CD4-positive, alpha-beta T cell treated with Interleukin-10 for 1 hour (primary cell): ENCODE measurements at places on chromosomes 12 and 14.

DNA sequence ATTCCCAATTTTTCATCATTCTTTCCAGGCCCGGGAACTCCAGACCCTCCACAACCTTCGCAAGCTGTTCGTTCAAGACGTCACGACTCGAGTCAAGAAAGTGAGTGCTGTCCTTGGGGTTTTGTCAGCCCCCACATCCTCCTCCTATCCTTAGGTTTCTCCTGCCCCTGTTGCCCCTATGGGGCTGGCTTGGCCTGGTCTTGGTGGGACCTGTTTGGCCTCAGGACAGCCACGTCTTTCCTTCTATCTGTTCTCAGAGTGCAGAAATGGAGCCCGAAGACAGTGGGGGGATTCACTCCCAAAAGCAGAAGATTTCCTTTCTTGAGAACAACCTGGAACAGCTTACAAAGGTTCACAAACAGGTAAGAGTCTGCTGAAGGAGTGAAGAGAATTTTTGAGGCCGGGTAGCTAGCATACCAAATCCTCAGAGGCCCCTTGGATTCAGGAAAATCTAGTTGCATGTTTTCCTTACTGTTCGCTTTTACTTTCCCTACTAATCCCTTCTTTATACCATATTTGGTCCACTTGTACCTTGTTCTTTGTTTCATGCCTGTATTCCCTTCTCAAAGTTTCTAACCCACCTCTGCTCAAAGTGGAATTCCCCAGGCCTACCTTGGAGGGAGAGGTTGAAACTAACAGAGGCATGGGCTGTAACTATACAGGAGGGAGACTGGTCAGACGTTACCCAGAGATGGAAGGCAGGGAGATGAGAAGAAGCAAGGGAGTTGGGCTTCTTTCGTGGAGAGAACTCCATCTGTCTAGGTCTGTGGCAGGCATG lies 12.8 kb upstream of the PIP4K2C start:
- DNase-seq: no peak

DNA sequence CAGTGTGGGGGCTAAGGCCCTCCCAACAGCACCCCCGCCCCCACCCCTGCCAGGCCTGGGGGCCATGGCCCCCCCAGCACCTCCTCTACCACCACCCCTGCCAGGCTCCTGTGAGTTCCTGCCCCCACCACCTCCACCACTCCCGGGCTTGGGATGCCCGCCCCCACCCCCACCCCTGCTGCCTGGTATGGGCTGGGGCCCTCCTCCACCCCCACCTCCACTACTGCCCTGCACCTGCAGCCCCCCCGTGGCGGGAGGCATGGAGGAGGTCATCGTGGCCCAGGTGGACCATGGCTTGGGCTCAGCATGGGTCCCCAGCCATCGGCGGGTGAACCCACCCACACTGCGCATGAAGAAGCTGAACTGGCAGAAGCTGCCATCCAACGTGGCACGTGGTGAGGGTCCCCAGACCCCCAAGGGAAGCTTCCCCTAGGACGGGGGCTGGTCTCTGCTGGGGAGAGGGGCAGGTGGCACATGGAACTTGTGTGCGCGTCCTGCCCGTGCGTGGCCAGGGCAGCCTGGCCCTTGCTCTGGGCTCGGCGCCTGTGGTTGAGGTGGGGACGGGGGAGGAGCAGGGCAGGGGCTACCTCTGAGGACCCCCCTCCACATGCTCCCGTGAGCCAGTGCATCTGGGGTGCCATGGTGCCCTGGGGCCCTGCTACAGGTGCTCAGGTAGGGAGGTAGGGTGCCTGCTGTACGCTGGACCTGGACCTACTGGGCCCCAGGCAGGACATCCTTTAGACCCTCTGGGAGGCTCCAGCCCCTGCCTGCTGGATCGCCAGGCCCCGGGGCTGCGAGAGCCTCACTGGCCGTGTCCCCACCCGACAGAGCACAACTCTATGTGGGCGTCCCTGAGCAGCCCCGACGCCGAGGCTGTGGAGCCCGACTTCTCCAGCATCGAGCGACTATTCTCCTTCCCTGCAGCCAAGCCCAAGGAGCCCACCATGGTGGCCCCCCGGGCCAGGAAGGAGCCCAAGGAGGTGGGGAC lies 16.1 kb upstream of the ADSS1 start:
- no peak for DNase-seq

DNA sequence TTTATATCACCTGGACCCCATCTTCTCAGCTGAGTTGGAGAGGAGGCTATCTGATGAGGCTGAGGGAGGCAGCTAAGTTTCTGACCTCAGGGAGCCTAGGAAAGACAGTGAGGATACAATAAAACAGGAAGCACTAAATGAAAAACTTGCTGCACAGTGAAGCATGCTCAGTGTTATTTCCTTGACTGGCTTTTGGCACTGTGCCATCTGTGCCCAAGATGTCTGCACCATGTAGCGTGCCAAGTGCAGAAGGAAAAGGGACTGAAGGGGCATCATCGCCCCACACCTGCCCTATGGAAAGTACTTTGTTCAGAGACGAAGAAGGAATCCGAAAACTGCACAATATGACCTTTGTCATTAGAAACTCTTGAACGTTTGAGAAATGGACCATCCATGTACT lies 102.7 kb downstream of the ANO4 start:
- no peak for DNase-seq

DNA sequence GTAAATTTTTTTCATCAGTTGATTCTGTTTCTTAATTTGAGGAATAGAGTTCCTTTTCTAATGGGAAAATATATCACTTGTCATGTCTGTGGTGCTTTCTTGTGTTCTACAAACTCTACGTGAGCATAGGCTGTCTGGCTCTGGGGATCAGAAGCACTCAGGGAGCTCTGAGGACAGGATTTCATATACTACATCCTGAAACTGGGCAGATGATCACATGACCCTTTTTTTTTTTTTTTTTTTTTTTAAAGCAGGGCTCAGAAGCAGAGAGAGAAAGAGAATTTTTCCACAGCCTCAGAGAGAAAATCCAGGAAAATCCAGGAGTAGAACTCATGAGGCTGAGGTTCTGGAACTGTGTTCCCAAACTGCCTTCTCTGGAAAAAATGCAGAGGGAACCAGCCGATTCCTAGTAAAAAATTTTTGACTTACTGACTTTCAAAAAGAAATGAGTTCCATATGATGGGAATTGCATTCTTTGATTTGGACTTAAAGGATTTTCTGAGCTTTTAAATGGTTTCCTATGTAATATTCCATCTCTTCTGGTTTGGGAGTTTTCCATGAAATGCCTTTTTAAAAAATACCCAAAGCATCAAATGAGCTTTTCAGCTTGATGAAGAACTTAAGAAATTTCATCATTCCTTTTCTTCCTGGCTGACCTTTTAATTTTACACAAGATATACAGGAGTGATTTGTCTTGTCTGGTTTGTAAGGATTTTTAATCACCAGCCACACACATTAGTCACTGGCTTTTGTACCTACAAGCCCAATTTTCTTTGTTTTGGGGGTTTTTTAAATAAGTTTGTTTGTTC lies 183.1 kb upstream of the HIF1A start:
- no peak for DNase-seq

DNA sequence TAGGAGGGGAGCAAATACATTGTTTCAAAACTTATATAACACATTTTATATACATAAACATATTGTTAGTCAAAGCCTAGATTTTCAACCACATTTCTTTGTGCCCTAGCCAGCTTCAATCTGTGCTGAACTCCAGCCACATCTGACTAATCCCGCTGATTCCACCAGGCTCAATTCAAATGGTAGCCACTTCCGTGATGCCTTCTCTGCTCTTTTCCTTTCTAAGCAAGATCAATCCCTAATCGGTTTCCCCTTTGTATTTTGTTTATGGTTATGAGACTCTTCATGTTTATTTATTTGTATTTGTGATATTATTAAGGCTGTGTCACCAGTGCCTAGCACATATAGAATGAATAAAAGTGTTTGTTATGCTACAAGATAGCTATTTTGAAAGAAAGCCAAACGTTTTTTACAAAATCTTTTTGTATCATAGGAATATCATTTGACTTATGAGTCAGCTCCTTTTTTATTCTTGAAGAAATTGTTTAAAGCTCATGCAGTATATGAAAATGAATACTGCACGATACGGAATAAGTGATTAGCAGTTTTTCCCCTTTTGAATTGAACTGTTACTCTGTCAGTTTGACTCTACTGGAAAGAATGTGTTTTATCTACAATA lies 110.2 kb downstream of the PLEKHA5 start:
- no peak for DNase-seq

GRCh38 chr14:102510616-102511520 lies 1.3 kb upstream of the ANKRD9 start:
- no peak for DNase-seq

DNA sequence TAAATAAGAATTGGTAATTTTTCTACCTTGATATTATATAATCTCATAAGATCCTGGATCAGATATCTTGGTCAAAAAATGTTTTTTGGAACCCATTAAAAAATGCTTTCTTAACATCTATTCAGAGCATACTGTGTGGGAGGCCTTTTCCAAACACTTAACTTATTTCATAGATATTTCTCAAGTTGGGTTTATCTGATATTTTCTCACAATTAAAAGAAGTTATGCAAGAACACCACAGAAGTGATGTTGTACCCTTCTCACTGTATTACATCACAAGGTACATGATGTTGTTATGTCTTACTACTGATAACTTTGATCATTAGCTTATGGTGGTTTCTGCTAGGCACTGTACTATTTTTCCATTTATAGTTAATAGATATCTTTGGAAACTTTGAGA lies 23.4 kb upstream of the PRPF39 start:
- no peak for DNase-seq

DNA sequence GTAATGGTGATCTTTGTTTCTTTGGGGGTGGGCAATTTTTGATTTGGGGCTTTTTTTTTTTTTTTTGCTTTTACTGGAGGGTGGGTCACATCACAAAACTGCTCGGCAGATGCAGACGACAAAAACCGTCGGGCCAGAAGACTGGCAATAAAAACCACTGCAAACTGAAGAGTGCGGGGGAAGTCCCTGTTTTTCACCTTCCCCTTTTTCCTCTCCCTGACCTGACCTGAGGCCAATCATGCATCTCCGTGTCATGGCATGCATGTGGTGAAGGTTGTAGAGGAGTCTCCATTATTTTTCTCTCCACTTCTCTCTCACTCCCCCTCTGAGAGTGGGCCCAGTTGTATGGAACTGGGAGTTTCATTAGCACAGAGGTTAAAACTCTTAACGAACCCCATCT lies 57.5 kb downstream of the AP5M1 start:
- no peak for DNase-seq

GRCh38 chr12:5461966-5462365 lies 30.1 kb downstream of the NTF3 start:
- no peak for DNase-seq

DNA sequence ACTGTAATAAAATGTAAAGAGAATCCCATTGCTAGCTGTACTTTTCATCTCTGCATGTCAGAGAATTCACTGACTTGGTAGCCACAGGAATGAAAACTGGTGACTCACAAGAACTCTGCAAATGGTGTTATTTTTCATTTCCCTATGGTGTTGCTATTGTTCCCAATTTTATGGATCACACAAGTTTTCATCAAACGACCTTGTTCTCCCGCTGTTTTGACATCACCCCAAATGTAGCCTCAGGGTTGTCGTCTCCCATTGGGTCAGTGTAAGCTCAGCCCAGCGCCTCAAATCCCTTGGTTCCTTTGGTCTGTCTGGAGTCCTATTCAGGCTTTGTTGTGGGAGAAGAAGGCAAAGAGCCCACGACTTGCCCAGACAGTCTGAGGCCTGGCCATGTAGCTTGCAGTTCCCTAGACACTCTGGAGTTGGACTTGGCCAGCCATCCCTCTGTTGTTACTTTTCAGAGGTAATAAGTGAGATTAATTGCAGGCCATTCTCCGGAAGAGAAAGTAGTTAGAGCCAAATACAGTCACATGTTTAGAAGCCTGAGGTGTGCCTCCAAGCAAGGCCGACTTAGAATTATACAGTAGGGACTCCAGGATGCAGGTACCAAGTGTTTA lies 159.2 kb downstream of the TGFB3 start:
- no peak for DNase-seq

GRCh38 chr14:60206837-60207533 lies 41.8 kb upstream of the DHRS7 start:
- DNase-seq: no peak

GRCh38 chr12:66379616-66380015 lies 77.3 kb downstream of the HELB start:
- no peak for DNase-seq

GRCh38 chr12:27936196-27936595 lies 36.3 kb downstream of the PTHLH start:
- DNase-seq: no peak

GRCh38 chr12:122227341-122227740 lies 1.5 kb upstream of the DIABLO start:
- peak; percentile 82 for DNase-seq

DNA sequence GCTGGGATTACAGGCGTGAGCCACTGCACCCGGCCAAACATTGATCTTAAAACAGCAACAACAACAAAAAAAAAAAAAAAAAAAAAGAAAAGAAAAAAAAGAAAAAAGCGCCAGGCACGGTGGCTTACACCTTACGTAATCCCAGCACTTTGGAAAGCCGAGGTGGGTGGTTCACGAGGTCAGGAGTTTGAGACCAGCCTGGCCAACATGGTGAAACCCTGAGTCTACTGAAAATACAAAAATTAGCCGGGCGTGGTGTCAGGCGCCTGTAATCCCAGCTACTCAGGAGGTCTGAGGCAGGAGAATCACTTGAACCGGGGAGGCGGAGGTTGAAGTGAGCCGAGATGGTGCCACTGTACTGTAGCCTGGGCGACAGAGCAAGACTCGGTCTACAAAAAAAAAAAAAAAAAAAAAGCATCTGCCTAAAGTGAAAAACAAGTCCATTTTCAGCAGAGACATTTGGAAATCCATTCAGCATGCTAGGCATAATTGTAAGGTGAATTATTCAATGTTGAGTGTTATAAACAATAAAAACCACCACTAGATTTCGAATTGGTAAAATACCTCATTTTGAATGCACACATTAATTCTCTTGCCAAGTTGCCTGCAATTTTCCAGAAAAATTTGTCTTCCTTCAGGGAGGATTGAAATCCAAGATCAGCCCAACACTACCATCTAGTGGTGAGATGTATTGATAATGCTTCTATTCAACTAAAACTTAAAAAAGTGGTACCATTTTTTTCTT lies 8.0 kb upstream of the CERS5 start:
- peak; percentile 67 for DNase-seq

- DNase-seq: peak; percentile 39
These were observed 71.2 kb downstream of the IRF2BPL start for GRCh38 chr14:76957224-76957891.

GRCh38 chr14:24032727-24033418 lies 18.9 kb upstream of the CARMIL3 start:
- DNase-seq: no peak

- DNase-seq: no peak
These were observed 186.8 kb upstream of the TMTC1 start for GRCh38 chr12:29970501-29970900.

GRCh38 chr12:43210485-43211192 lies 341.4 kb downstream of the ADAMTS20 start:
- DNase-seq: no peak

DNA sequence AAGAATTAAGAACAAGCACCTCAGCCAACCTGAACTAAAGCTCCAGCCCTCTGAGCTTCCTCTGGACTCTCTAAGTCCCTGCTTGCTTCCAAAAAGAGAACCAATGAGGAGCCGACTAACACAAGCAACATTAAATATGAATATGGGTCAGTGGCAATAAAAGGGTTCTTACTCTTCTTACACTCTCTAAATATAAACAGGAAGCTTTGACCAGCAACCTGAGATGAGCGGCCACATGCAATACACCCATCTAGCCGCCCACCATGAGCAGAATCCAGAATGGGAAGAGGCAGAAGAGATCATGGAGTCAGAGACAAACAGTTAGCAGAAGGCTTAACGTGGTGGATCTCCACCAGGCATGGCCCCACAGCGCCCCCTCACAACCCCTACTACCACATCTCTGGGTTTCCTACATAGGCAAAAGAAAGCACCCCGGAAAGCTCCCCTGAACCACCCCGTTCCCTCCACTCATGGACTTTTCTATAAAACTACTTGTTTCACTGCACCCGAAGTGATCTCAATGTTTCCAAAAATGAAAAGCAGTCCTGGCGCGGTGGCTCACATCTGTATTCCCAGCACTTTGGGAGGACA lies 59.4 kb downstream of the TTC7B start:
- no peak for DNase-seq
